ENCODE measurements at places on chromosomes 12 and 14.

DNA sequence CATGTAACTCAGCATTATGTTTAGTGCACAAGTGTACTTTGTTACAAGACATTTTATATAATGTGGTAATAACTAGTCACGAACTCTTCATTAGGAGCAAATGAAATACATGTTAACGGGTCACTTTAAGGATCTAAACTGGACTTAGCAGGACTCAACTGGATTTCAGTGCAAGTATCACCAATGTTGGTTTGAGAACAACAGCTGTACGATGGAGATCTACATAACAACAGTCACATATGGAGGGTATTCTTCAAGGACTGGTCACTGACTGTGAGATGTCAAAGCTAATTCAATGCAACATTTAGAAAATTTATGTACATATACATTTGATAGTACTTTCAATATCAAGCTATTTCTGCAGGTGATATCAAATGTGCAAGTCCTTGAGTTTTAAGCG lies 22.5 kb upstream of the SYCP3 start:
- DNase-seq = no peak

GRCh38 chr12:27344246-27344645 lies 11.6 kb downstream of the BMAL2 start:
- no peak for DNase-seq

DNA sequence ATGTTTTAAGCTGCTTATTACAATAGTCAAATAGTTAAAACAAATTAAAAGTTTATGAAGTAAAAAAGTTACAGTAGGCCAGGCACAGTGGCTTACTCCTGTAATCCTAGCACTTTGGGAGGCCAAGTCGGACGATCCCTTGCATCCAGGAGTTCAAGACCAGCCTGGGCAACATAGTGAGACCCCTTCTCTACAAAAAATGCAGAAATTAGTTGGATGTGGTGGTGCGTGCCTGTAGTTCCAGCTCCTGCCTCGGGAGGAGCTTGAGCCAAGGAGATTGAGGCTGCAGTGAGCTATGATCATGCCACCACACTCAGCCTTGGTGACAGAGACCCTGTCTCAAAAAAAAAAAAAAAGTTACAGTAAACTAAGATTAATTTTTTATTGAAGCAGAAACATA lies 142.6 kb downstream of the MIPOL1 start:
- DNase-seq = no peak

DNA sequence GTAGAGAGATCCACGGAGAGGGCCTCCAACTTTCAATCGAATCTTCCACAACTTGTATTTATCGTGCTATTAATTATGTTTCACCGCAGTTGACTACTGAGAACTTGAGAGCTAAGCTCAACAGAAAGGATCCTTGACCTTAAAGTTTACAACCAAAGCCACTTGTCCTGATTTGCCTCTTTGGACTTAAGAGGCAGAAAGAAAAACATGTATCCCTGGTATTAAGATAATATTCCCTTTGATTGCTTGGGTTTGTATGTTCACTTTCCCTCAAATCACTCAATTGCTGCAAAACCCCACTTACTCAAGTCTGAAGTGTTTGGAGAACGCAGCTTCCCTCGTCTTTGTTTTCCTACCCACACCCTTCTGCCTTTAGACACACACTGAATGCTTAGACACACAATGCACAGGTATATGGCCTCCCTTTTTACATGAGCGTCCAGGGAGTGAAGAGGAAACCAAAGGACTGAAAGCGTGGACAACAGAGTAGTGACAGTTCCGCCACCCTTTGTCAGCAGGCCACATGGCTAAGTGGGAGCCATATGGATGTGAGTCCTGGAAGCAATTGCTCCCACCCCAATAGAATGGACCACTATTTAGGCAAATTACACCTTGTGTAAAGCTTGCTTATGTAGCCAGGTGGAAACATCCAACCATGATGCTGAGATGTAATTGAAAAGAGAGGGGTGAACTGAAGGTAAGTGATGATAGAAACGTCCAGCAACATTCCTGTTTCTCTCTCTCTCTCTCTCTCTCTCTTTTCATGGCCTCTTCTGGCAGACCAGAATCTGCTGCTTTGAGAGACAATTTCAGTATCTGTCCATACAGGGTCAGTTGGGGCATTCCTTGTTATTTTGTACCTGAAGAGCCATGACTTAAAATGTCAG lies 1.4 kb upstream of the PKP2 start:
- no peak for DNase-seq

DNA sequence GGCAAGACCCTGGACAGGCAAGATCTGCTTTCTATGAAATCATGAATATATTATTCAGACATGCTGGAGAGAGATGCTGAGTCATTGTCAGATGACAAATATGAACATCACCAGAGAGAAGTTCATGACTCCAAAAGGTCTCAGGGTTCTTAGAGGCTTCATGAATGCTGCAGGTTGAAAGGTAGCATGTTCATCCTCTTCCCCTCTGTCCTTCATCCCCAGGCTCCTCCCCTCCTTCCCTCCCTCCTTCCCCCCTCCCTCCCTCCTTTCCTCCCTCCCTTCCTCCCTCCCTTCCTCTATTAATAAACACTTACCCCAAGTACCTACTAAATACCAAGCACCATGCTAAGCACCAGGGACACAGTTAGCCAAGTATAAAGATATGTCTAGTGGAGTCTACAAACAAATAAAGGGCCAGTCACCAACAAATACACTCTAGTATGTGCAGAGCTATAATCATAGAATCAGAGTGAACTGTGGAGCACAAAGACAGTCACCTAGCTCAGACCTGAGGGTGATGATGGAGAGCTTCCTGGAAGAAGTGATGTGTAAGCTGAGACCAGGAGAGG lies 46.2 kb downstream of the RPH3A start:
- DNase-seq = no peak

- DNase-seq = no peak
These were observed 76.6 kb downstream of the TUNAR start for GRCh38 chr14:95953111-95953724.

GRCh38 chr12:27064397-27065342 lies 17.7 kb downstream of the C12orf71 start:
- no peak for DNase-seq

- DNase-seq = no peak
These were observed 13.3 kb upstream of the MAP3K9 start for GRCh38 chr14:70822530-70823185.

GRCh38 chr12:107884769-107885694 lies 110.5 kb downstream of the ASCL4 start:
- DNase-seq = peak; percentile 14

DNA sequence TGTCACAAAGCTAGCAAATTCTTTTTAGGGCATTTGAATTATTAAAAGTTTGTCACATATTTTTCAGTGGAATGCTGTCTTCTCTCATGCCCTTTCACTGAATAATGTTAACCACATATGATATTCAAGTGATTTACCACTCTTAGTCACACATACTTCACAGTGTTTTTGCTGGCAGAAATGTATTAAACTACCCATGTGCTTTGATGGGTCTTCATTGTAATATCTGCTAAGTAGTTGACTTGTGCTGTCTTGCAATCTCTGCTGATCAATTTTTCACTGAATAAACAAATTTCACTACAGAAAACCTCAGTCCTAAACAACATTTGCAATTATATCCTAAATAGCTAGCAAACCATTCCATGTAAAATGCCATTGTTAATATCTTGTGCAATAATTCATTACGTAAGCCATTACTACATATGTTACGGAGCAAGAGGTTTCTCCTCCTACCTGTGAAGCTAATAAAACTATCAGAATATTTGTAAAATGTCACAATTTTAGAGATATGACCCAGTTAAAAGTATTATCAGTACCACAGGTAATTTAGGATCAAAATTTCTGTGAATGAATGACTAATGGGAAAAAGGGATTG lies 64.6 kb upstream of the LMO3 start:
- DNase-seq = no peak

GRCh38 chr12:43848786-43849185 lies 12.9 kb downstream of the TMEM117 start:
- no peak for DNase-seq

GRCh38 chr12:68403296-68403695 lies 71.1 kb upstream of the MDM1 start:
- no peak for DNase-seq

DNA sequence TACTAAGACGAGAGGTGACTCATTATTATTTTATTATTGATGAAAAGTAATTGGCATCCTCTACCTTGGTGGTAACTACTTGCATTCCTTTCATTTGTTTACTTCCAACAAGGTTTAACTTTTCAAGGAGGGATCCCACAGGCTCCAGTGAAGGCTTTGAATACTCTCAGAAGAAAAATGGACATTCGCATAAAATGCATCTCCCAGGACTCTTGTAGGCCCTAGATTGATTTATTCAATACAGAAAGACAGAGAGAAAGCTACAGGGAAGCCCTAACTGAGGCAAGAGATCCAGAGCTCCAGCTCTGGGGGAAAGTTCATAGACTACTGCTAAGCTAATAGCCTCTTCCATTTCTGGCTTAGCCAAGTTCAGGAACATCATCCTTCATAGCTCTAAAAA lies 87.0 kb downstream of the TBX5 start:
- DNase-seq = no peak

- no peak for DNase-seq
These were observed 155.7 kb upstream of the C14orf180 start for GRCh38 chr14:104423701-104424405.

DNA sequence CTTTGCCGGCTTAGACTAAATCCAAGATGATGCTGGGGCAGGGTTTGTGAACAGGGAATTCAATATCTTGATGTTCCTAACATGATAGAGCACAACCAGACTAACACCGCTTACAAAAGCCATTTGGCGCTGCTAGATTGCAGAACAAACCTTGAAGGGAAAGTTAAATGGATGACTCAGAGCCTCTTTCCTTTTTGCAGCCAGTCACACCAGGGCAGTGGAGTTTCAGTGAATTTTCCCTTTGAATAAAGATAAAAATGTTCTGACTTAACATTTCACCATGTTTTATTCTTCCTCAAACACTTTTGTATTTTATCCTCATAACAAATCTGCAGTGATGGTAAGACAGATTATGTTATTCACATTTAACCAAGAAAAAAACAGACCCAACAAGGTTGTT lies 47.3 kb downstream of the PDE6H start:
- no peak for DNase-seq

GRCh38 chr12:49867570-49868341 lies 24.9 kb upstream of the BCDIN3D start:
- DNase-seq = no peak

DNA sequence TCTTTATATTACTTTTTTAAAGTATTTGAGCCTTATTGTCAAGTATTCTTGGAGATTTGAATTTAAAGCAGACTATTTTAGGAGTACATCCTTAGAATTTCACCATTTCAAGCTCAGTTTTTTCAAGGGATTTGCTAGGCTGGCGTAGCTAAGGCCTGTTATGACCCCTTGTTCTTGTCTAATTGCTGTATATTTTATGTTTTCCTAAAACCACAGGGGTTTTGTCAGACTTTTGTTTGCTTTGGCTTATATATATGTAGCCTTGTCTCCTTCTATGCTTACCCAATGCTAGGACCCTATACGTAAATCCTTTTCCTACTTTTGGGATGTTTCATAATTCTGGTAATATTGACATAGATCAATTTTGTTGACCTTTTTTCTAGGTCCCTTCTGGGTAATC lies 147.0 kb upstream of the SYT10 start:
- no peak for DNase-seq

DNA sequence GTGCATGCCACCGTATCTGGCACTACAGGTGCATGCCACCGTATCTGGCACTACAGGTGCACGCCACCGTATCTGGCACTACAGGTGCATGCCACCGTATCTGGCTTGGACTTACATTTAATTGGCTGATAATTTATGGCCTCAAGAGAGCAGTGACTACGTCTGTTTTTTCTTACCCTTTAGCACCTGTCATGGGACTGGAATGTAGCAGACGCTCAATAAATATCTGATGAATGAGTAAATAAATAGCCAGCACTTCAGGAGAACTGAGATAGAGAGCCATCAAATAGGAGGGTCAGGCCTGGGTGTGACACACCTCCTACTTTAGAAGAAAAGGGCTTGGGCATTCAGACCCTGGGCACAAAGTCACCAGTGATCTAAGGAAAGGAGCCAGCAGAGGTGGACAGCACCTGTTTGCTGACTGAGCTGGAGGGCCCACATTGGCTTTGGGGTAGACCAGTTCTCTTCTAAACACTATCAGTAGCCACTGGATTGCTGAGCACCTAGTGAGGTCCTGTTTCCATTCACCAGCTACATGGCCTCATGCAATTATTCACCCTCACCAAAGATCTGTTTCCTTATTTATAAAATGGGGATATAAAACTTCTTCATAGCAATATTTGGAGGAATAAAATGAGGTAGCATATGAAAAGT lies 50.1 kb downstream of the RFX4 start:
- no peak for DNase-seq

GRCh38 chr12:19800884-19801283 lies 361.6 kb downstream of the AEBP2 start:
- DNase-seq = no peak

DNA sequence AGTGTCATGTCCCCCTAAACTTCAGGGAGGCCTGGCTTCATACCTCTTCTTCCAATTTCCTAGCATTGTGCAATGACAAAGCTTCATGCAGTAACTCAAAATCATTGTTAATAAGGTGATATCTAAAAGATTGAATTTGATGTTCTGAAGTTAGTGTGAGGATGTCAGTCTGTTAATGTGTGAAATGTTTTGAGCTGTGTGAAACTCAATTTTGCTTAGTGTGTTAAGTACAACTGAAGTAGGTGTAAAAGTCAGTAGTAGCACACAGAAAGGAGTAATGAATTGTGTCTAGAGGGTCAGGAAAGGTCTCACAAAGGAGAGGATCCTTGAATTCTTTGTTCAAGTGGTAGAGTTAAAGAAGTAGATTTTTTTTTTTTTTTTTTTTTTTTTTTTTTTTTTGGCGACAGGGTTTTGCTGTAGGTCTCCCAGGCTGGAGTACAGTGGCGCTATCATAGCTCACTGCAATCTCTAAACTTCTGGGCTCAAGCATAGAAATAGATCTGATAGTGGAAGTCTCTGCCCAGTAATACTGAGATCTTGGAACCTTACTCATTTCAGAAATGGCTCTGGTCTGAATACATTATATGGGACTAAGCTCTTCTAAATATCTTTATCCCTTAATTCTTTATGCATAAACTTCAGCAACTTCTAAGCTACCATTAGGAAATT lies 63.9 kb downstream of the FUT8 start:
- DNase-seq = no peak

- DNase-seq = no peak
These were observed 358.0 kb downstream of the DAD1 start for GRCh38 chr14:22231018-22231417.

DNA sequence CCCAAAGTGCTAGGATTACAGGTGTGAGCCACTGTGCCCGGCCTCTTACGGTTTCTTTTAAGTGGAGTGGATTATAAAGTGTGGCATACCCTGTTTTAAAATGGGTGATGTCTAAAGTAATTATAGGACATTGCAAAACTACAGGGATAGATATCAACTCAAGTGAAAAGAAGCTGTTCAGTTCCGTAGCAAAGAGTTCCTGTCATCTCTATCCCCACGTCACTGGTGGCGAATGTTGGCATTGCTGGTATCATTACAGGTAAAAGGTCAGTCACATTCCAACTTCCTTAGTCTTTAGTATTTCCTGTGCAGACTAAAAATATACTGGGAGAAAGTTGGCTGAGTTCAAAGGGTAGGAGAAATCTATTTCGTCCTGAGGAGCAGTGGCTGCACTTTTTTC lies 95.6 kb upstream of the SLC38A2 start:
- no peak for DNase-seq

- no peak for DNase-seq
These were observed 142.0 kb downstream of the PLXNC1 start for GRCh38 chr12:94290353-94290752.

GRCh38 chr12:8048906-8049305 lies 16.4 kb downstream of the FOXJ2 start:
- no peak for DNase-seq
